ENCODE measurements at places on chromosomes 5 and 9.

DNA sequence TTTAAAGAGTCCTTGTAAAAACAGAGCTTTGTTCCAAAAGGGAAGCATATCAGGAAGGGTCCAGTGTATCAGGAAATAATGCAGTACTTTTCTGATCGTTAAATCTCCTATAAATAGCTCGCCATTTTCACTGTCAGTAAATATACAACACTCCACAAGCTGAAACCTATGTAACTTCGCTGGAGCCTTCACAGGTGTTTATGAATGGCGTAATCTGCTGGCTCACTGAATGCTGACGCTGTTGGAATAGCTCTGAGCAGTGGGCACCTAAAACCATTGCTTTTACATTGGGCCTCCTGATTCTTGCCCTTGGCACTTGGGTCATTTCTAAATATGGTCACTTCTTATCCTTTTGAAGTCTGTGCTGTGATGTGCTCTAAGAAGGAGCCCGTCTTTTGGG lies 4.3 kb downstream of the SHC3 start:
- no peak for DNase-seq

- DNase-seq, result no peak
Observed at GRCh38 chr5:128498844-128499455, 39.1 kb downstream of the FBN2 start.

GRCh38 chr5:125602184-125602583 lies 821.0 kb upstream of the GRAMD2B start:
- DNase-seq, result no peak

- DNase-seq, result no peak
Observed at GRCh38 chr9:111037356-111037707, 938 bp downstream of the LPAR1 start.

- DNase-seq, result no peak
Observed at GRCh38 chr9:134592018-134592818, 49.4 kb upstream of the COL5A1 start.

DNA sequence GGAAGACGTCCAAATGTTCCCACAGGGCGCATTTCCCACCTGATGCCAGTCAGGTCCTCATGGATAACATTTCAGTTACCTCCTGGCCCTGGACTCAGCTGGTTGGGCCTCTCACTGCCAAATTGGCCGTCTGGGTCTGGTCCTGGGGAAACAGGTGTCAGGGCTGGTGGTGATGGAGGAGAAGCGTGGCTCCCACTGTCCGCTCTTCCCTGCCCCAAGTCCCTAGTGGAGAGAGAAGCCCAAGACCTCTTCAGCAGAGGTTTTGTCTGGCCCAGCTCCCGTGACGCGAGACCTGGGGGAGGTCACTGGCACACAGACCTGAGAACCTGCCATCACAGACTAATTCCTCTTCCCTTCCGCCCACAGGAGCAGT lies 27.8 kb upstream of the PRDM12 start:
- no peak for DNase-seq

DNA sequence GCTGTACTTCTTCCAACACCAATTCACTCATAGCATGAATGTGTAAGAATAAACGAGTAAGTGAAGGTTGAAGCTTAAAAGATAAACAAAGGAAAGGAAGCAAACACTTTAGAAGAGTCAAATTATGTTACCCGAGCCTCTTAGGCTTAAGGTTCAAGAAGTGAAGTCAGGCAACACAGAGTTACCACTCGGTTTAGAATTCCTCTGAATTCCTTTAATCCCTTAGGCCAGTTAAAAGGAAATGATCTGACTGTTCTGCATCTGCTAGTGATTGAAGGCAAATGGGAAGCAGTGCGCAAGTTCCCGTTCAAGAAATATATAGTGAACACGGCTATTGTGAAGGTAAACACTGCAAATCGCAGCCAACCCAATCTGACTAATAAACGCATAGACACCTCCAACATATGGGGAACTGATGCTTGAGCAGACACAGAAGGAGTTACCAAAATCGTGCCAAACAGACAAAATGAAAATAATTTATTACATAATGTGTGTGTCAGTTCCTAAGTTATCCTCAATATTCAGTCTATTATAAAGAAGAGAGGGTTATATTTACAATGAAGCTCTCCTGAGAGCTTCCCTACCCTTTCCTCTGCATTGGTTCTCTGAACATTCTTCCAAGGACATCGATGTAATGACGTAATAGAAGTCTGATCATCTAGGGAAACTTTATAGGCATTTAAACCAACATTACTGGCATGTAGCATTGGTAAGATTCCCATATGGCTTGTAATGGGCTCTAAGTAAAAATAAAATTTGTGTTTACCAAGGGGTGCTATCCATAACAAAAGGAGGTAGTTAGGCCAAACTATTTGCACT lies 837.1 kb upstream of the ZNF608 start:
- DNase-seq, result no peak

DNA sequence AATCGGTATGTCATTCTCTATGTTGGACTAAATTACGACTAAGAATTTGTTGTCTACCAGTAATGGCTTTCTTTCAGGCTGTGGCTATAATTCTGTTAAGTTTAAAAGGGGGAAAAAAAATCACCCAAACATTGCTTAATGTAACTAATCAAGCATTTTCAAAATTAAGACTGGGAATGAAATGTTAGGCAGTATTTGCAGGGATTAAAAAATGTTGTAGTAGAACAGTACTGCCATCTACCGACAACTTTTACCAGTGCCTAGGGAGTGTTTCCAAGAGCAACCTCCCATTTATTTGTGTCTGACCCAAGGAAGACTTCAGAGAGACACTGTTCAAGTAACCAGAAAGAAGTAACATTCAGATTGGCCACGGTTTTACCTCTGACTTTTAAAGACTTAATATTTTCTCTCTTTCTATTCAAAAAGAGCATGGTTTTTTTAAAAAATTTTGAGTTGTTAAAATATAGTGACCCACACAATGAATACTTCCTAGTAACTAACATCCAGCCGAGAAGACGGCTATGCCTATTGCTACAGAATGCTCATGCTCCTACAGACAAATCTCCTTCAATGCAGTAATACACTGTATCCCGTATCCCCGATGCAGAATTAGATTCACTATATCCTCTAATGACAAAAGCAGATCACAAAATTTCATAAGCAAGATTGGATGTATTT lies 92.4 kb downstream of the ARL15 start:
- DNase-seq, result peak; percentile 4

DNA sequence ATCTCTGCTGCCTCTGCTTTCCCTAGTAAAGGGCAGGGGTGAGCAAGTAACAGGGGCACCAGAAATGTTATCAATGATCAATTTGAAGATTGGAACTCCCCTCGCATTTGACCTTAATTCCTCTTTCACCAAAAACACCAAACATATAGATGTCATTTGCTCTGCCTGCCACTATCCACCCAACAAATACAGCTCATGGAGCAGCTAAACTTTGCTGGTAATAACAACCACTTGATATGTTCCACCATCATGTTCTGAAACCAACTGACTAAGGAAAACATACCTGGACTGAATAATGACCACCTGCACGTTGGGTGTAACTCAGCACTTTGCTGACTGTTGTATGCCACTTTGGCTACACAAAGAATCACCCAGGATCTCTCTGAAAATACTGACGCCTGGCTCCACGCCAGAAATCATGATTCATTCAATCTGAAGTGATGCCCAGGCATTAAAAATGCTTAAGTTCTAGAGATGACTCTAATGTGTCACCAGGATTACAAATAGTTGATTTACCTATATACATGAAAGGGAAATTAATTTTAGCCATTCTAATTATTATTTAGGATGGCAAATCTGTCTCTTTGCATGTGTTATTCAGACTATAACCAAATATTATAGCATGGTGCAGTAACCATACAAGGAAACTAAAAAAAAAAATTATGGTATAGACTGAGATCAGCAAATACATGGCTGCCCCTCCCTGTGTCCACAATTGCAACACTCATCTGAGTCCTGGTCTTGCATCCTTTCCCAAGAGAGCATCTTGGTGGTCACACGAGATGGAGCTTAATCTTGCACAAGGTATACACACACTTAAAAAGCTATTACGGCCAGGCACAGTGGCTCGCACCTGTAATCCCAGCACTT lies 43.1 kb upstream of the TTC39B start:
- peak; percentile 15 for DNase-seq

- no peak for DNase-seq
Observed at GRCh38 chr9:92119586-92119985, 4.4 kb upstream of the SPTLC1 start.

DNA sequence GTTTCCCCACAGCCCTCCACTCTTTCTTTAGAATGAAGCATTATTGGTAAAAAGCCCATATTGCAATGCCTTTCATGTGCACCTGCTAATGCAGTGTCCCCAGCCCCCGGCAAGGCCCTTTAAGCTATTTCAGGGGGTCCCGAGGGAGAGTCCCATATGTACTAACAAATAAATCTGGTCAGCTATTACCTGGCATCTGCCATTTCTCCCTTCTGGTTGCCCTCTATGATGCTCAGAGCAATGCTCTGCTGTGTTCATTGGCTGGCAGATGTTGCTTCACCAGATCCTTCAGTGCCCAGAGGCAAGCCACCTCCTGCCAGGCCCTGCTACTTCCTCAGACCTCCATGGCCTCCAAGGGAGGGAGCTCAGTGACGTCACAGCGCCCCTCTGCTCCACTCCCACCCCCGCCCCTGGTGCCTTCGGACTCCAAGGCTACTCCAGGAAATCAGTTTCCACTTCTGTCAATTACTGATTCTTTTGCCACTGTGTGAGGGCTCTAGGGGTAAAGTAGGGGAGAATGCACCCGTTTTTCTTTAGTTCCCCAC lies 201.1 kb upstream of the GLRA1 start:
- DNase-seq, result no peak

- no peak for DNase-seq
Observed at GRCh38 chr9:5787759-5788302, 45.1 kb downstream of the ERMP1 start.

DNA sequence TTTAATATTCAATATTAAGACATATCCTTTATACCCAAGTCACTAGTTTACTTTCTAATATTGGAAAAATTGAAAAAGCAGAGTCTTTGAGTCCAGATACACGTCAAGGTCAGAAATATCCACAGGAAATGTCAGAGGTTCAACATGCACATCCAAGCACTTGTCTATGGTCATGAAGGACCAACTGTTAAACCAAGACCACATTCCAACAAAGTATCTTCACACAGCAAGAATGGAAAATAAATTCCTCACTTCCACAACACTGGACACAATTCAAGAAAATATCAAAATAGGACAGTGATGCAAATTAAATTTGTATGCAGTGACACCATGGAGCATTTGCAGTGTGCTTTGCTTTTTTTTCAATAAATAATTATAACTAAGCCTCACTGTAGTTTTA lies 142.5 kb downstream of the GABRB2 start:
- no peak for DNase-seq

All from NCI-H1436 treated with DMSO at 0.1 percent for 48 hours (cell line).